NCI-H1436 treated with DMSO at 0.1 percent for 48 hours (cell line): ENCODE measurements at places on chromosomes 5 and 9.

- no peak for DNase-seq
Observed at GRCh38 chr9:131776473-131776872, 36.6 kb upstream of the RAPGEF1 start.

GRCh38 chr9:137776306-137776995 lies 101.1 kb upstream of the CACNA1B start:
- DNase-seq, result no peak

DNA sequence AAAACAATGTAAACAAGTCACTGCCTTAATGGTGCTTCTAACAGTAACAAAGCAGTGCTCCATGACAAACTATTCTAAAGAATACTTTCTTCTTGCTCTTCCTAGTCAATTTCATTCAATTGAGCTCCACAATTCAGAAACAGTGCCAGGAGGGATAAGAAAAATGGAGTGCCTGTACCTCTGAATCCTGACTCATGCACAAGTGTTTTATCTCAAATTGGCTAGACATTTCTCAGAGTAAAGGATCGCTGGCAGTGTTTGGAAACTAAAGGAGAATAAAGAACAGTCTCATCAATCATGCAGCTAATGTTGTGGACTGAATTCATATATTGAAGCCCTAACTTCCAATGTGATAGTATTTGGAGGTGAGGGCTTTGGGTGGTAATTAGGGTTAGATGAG lies 27.6 kb downstream of the SLC25A51 start:
- DNase-seq, result no peak

DNA sequence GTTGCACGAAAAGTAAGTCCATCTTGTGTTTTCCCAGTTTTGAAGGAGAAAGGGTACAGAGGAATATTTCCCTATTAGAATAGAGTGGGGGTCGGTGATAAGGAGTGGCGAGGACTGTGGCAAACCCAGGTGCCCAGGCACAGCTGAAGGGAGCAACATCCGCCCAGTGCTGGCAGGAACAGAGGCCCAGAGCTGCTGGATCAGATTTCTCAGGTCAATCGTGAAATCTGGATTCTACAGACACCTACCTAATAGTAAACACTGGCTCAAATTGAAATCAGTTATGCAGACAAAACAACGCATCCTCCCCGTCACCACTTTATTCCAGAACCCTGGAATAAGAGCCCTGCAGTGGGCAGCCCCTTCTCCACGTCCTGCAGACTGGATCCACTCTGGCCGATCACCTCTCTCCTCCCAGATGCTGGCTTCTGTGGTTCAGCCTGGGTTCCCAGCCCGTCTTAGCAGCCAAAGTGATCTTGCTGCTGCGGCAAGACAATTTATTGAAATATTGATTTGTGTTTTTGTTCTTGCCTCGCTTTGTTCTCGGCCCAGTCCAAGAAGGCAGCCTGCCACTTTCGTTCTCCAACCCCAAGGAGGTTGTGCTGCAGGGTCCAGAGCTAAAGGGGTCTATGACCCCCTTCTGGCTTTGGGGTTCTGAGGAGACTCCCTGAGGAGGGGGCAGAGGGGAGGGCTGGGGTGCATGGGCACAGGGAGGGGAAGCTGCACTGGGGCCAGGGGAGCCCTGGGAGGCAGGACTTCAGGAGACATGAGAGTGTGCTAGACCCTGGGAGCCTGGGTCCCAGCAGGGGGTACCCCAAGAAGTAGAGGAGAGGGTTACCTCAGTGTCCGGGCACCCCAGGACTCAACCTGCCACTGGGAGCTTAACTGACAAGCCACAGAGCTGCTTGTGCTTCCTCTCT lies 103.3 kb downstream of the ZNF354C start:
- DNase-seq, result no peak

GRCh38 chr5:85069659-85070640 lies 685.3 kb upstream of the EDIL3 start:
- DNase-seq, result no peak

- DNase-seq, result no peak
Observed at GRCh38 chr5:81961651-81962440, 10.0 kb upstream of the ATG10 start.

GRCh38 chr5:139676406-139676805 lies 28.3 kb downstream of the CXXC5 start:
- no peak for DNase-seq

- no peak for DNase-seq
Observed at GRCh38 chr5:151740958-151741373, 17.5 kb downstream of the ATOX1 start.
